ENCODE measurements at places on chromosomes 2 and 18.

DNA sequence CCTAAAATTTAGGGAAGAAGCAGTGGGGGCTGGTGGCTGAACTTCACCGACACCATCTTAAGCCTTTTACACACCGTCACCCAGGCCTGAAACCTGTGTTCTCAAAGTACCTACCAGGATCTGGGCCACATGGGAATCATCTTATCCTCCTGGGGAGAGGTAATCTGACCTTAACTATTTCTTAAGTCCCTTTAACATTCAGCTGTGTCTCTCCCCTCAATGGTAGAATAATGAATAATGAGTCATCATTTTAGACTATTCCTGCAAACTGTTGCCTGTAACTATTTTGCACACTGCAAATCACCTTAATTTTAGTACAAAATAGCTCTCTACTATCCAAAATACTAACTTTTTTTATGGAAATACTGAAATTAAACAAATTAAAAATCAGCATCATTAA, 149.4 kb upstream of the KLF7 start:
- no peak for DNase-seq

- DNase-seq = no peak
Observed at GRCh38 chr2:68465081-68465916, 1.8 kb downstream of the FBXO48 start.

GRCh38 chr2:172172513-172173173, 69.9 kb upstream of the DLX2 start:
- DNase-seq = no peak

DNA sequence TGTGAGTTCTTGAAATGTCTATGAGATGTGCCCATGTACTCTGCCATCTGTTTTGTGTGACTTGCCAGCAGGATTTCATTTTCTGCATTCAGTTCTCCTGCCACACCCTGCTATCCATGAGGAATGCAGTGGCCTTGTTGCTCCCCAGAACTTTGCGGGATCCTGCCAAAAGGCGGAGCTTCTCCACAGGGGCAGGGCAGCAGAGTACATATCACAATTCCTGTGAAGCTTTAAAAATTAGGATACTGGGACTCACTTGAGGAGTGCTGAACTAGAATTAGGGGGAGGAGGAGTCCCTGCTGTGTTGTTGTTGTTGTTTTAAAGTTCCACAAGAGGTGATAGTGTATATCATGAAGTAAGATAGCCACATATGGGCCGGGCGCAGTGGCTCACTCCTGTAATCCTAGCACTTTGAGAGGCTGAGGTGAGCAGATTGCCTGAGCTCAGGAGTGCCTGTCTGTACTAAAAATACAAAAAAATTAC, 76.4 kb downstream of the TANC1 start:
- DNase-seq = no peak

DNA sequence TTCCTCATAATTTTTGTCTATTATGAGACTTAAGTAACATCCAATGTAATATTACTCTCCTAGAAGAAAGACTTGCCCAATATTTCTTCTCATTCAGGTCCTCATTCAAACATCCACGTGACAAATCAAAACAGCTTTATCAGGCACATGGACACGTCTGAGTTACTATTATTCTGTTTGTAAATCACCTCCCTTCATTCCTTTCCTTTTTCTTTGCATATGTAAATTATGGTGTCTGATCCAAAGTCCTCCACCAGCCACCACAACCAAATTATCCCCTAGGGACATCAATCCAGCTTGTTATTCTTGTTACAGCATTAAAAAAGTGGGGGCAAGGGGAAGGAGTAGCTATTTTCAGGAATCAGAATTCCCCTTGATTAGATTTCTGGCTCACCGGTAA, 7.1 kb downstream of the TMEM163 start:
- DNase-seq = no peak

GRCh38 chr2:162381851-162382250, 37.9 kb downstream of the GCA start:
- no peak for DNase-seq

GRCh38 chr2:71380665-71381064, 49.1 kb downstream of the ZNF638 start:
- DNase-seq = no peak

- DNase-seq = no peak
Observed at GRCh38 chr2:25283921-25284320, 57.8 kb downstream of the DNMT3A start.

- DNase-seq = no peak
Observed at GRCh38 chr18:68387246-68387645, 327.7 kb downstream of the TMX3 start.

DNA sequence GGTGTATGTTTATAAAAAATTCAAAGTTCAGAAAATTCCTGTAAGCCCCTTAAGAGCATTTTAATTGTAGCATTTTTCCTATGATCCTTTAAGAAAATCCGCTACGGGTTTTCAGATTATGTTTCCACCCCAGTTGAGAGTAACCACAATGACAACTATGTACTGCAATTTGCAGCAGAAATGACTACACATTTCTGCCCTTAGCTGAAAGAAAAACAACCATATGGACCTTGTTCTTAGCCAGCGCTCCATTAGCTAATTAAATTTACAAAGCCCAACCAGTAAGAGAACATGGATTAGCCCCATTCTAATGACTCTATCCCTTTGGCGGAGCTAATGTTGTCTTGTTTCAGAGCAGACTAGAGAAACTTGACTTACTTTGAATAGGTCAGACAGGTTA, 247.6 kb downstream of the SLC8A1 start:
- no peak for DNase-seq

- DNase-seq = no peak
Observed at GRCh38 chr2:175418224-175418835, 236.8 kb upstream of the ATP5MC3 start.

DNA sequence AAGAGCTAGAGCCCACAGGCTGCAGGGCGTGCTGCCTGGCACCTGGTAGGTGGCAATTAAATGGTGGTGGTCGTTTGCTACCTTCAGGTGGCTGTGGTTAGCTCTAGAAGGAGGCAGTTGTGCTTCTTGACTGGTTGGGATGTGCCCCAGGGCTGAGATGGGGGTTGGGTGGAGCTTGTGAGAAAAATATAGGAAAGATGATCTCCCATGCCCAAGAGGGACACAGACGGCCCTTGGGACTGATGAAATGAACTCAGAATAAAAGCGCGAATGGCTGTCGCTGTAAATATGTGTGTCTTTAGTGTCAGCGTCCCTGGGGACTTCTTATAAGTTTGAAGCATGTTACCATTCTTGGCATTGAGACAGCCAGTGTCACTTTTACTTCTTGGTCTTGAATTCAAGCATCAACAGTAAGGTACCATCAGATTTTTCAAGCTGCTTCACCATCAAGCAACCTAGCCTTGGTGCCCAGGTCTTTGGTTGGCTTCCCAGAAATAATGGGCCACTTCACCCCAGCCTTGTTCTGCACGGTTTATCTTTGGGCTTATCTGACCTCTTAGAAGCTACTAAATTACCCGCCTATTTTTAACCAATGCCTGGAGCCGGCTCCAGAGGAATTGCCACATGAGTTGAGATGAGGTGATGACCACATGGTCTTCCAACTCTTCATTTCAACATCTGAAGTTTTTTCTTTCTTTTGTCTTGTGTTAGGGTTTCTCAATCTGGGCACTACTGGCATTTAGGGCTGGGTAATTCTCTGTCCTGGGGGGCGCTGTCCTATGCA, 11.9 kb downstream of the LRRFIP1 start:
- no peak for DNase-seq

DNA sequence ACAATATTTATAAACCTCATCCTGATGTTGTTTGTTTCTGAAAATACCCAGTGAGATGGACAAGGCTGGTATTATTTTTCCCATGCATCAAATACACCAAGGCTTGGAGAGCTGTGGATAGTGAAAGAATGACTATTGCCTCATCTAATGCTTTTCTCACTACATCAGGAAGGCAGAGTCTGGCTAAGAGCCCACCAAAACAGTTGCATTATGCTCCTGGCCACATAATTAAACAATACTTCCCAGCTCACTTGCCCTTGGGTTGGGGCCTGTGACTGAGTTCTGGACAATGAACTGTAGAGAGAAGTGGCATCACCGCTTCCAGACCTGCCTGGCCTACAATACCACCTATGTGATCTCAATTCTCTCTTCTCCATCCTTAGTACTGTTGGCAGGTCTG, 46.4 kb upstream of the REEP1 start:
- no peak for DNase-seq

DNA sequence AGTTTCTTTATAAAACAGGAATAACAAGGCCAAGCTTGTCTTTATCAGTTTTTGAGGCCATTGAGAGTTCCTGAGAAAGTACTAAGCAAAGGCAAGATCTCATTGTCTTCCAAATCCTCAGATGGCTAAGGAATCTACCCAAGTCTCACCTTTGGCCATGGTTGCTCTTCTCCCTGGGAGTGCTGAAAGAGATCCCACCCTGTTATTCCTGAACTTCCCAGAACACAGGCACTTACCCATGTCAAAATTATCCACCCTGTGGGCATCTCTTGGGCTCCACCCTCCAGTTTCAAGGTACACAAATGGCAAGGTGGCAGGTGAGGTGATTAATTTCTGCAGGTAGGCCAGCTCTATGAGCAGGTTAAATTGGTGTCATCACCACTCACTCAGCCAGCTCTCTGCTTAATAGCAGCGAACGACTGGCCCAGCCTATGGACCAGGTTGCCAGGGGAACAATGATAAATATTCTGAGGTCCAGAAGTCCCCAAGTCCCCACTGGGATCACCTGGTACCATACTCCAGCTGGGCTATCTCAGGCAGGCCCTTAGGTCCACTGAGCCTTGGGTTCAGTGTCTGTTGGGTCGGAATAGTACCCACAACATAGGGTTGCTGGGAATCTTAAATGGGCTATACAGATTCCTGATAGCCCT, 2.3 kb upstream of the SPRED2 start:
- DNase-seq = no peak

GRCh38 chr2:121682396-121683298, 33.4 kb upstream of the CLASP1 start:
- DNase-seq = no peak

- peak; percentile 68 for DNase-seq
Observed at GRCh38 chr18:62710417-62710816, 4.9 kb upstream of the PHLPP1 start.

- DNase-seq = no peak
Observed at GRCh38 chr18:7789856-7790552, 222.9 kb downstream of the PTPRM start.

DNA sequence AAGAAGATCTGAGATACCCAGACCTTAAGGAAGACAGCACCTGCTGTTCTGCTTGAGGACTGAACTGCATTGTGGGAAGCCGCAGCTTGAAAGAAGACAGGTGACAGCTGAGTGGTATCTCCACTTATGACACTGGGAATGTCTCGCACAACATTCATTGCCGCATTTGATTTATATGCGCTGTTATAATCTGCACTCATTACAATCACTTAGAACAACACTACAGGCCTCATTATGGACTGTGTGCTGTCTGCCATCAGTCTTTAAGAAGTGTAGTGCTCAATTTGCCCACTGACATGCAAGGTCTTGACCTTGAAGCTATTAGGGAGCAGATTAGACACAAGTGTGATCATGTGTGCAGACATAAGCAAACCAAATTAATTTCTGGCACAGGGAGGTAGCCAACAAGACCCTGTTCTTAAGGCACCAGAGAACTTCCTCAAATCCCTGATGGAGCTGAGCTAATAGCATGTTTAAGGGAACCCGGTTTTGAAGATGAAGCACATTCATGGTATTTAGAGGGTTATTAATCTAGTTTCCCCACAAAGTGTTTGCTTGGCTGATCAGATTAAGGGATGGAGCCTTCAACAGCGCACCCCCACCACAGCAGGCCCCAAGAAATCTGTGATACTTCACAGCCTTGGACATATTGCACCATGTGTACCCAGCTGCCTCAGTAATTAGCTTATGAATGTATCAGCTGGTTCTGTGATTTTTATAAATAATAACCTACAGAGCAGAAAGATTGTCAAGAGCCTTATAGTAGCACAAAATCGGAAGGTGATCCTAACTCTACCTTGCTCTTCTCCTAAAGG, 146.8 kb downstream of the SATB2 start:
- DNase-seq = peak; percentile 75

GRCh38 chr2:20217041-20217970, 7.6 kb downstream of the SDC1 start:
- no peak for DNase-seq

DNA sequence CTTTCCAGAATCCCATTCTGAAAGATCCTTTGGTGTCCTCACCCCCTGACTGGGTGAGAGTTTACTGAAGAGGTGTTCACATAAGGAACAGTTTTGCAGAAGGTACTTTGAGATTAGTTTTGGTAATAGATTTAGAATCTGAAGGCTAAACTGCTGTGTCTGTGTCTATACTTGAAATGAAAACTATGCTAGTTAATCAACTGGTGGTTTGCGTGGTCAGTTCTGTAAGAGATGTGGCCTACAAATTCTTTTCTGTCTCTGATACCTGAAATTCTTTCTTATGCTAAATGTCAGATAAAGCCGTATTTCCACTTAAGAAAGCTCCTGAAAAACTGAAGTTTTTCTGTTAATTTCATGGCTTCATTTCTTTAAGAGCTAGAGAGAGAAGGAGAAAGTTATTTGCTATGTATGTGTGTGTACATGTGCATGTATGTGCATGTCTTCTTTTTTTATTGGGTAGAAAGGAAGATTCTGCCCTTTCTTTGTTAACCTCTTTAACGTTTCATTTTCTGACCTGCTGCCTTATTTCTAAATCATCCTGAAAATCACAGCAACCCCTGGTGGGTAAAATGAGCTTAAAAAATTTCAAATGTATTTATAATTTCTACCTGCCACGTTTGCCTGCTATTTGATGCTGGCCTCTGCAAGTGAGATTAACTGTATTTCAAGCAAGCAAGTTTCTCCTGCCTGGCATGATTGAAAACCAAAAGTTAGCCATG, 552.0 kb upstream of the NRP2 start:
- no peak for DNase-seq

DNA sequence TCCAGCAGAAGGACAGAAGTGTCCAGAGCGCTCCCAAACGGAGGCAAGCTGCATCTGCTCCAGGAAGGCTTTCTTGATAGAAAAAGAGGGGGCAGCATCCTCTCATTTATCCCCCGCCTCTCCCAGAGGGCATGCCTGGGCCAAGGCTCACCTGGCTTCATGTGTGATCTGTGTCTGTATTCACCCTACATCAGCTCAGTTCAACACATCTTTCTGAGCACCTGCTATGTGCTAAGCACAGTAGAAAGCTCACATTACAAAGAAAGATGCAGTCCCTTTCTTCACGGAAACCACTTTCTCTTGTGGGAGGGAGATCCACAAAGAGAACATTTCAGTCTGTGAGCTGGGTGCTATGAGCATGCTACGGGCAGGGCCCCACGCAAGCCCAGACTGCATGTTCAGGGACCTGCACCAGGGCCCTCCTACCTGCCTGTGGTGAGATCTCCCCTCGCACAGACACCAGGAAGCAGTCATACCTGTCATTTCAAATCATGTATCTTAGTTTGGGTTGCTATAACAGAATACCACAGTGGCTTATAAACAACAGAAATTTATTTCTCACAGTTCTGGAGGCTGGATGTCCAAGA, 90.7 kb downstream of the PDCL3 start:
- DNase-seq = no peak

- DNase-seq = no peak
Observed at GRCh38 chr2:98894331-98895000, 41.6 kb downstream of the CRACDL start.

Measured in NCI-H1092 (cell line).